ENCODE measurements at places on chromosomes 4 and X.

GRCh38 chr4:149050840-149051239 lies 608.6 kb upstream of the NR3C2 start:
- DNase-seq: no peak

- DNase-seq: no peak
These were observed 3.7 kb upstream of the UGT2A1 start for GRCh38 chr4:69656653-69657158.

DNA sequence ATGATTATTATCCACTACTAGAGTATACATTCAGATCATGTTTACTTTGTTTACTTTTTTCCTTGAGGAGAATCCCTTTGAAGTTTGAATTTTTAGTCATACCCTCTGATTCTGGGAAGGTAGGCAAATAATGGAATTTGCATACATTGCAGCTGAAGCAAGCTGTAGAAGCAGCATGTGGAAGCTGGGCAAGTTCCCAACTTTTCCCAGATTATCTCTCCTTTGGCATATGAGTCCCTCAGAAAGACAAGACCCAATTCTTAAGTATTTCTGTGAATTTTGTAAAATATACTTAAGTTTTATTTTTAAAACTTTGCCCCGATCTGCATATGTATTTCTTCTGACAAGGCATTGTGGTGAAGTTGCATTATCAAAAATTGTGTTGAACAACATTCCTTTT lies 94.9 kb downstream of the CNKSR2 start:
- no peak for DNase-seq

DNA sequence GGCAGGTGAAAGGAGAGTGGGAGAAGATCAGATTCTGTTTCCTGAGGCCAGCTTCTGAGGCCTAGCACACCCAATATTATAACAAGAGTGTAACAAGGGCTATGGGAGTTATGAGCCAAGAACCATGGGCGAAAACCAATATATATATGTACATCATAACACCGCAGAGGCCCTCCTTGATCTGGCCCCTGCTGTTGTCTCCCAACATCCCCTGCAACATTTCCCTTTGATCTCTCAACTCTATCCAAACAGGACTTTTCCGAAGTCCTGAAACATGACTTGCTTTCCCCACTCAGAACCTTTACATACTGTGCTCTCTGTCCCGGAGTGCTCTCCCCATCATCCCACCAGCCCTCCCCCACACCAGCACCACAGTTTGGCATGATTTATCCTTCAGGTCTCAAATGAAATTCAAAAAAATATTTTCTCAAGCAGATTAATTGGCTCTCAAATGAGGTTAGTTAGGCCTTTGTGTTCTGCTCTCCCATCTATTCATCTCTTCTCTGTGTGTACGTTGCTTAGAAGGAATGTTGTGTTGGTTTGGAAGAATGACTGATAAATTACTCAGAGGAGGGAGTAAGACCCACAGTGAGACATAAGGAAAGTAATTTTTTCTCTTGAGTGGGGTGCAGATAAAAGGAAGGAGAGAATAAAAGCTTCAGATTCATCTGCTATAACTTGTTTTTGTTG lies 58.1 kb upstream of the SMIM10 start:
- DNase-seq: no peak

- DNase-seq: no peak
These were observed 114.9 kb upstream of the AFF2 start for GRCh38 chrX:148385471-148385870.

DNA sequence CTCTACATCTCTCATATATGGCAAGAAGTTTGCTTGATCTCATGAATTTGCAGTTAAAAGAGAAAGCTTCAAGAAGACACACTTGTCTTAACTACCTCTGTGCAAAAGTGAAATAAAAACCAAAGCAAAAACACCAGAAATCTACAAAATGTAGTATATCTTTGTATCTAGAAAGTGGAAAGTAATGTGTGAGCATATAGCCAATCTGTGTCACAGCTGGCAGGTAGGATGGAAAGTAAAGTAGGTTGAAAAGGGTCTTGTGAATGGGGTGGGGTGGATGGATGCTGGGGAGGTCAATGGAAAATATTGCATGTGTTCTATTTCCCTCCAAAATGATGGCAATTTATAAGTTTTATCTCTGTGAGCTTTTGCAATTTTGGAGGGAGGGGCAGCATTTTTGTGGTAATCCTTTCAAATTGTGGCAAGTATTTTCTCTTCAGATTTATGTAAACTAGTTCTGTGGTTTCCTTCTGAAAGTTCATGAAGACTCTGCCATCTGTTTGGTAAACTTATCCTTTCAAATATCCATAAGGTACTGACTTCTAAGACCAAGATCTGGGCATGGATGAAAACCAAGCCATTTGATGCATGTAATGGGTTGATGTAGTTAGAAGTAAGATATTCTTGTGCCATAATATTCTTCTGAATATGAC lies 215.9 kb upstream of the GIMD1 start:
- no peak for DNase-seq

GRCh38 chr4:3873408-3874027 lies 107.3 kb downstream of the ADRA2C start:
- DNase-seq: no peak

- DNase-seq: no peak
These were observed at the start of gene PLP2 for GRCh38 chrX:49171752-49172279. Gene PLP2, plus strand, starts transcription at chrX:49171898. Its CDS starts 103 bp downstream, at chrX:49172001.
